ENCODE measurements at places on chromosomes 4 and X.

DNA sequence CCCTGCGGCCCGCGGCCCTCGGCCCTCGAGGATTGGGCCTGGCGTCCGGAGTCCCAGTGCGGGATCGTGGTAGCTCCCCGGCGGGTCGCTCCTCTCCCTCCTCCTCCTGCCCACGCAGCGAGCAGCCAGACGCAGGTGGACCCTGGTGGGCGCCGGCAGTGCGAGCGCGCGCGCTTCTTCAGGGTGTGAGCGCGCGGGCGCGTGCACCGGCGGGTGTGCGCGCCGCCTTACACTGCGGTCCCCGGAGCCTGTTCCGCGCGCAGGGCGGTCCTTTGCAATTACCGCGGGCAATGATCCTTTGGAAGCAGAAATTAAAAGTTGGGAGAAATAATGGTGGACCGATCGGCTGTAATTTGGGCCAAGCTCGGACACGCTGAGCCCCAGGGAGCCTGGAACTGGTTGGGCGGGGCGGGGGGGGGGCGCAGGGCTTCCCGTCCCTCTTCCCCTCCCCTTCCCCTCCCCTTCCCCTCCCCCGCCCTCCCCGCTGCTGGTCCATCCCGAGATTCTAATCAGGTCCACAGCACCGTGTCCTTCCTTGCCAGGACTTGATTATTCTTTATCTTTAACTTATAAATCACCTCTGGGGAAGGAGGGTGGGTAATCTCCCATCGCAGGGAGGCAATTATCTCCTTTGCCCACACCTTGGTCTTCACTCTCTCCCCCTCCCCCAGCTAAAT, 1.6 kb upstream of the NKX1-1 start:
- no peak for DNase-seq

DNA sequence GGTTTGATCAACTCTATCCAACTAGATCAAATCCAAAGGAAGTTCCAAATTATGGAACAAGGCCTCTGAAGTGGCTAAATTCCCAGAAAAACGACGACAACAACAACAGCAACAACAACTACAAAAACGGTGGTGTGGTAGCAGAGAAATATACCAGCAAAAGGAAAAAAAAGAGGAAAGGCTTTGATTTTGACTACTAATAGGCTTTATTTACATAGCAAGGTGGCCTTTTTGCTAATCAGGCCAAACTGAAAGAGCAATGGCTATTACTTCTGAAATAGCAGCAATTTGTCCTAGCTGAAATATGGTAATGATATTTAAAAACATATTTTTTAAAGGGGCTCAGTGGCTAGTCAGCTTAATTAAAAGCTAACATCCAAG, 40.8 kb upstream of the TMPRSS11E start:
- DNase-seq, result no peak

DNA sequence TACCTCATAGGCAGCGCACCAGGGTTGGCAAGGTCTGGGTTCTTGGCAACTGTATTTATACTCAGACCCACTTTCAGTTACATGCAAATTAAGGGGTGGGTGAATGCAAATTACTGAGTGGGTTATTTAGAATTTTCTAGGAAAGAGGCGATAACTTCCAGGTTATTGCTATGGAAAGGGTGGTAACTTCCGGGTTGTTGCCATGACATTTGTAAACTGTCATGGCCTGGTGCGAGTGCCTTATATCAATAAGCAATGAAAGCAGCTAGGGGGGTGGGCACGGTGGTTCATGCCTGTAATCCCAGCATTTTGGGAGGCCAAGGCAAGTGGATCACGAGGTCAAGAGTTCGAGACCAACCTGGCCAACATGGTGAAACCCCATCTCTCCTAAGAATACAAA, 57.5 kb upstream of the SLC7A3 start:
- no peak for DNase-seq

DNA sequence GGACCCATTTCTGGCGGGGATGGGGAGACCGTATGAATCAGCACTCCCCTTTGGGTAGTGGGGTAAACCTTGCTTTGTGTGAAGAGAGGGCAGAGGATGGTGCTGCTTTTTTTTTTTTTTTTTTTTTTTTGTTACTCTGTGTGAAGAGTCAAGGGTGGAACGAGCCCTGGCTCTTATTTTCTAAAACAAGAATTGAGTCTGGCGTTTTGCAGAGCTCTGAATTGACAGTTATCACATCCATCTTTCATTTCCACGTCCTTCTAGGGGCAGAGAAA, 1.2 kb downstream of the SLAIN2 start:
- DNase-seq, result no peak

GRCh38 chr4:13541176-13541604, 3.1 kb downstream of the NKX3-2 start:
- no peak for DNase-seq

DNA sequence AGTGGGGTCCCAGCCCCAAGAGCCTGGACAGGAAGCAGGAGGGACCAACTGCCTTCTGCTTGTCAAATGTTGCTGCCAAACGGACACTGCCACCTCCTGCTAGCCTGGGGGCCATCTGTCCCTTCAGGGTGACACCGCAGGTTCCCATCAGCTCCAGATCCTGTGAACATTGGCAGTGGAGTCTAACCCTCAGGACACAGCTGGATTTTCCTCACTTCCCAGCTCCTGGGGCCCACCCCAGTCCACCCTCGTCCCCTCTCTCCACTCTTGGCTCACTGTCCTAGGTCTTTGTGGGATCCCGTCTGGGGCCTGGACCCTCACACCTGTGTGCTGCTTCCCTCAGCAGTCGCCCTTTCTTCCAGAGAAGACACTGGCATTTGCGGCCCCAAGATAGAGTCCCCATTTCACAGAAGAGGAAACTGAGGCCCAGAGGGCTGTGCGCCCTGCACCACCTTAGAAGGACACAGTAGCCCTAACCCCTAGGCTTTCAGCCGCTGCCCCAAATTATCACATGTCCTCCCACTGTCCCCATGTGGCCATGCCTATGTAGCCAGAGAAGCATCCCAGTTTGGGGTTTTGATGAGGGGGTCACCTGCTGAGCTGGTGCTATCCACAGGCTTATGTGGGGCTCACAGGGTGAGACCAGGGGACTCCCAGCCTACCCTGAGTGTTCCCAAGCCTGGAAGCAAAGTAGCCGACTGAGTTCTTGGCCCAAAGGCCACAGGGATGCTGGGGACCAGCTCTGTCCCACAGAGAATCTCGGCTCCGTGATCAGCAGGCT, 20.1 kb downstream of the PPP2R2C start:
- no peak for DNase-seq

DNA sequence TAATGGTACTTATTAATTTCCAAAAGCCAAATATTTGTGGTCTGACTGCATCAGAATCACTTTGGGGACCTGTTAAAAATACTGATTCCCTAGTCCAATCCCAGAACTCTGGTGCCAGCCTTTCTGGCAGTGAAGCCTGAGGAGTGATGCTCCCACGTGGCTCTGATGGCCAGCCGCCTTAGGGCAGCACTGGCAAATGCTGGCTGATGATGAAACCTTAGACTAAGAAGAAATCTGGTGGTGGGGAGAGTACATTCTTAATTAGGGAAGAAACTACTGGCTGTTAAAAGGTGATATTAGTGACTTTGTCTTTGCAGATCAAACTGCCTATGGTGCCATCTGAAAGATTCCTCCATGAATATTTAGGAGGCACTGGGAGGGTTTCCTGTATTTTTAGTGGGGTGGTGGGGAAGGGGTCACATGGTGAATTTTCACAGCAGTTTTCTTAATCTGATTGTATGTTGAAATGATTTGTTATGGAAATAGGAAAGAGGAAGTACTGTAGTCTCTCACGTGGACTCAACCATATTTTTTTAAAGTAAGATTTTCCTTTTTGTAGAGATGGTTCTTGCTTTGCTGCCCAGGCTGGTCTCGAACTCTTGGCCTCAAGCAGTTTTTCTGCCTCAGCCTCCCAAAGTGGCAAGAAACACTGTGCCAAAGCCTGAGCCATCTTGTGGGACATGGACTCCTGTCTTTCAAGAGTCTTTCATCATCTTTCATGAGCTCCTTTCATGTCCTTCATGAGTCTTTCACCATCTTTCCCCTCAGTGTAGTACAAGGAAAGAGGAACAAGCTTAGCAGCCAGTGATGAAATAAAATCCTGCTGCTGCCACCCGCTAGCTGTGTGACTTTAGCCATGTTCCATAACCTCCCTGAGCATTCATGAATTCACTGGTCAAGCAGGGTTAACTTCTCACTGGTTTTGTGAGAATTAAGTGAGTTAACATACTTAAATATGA, 90.8 kb downstream of the ZNF330 start:
- DNase-seq, result no peak

DNA sequence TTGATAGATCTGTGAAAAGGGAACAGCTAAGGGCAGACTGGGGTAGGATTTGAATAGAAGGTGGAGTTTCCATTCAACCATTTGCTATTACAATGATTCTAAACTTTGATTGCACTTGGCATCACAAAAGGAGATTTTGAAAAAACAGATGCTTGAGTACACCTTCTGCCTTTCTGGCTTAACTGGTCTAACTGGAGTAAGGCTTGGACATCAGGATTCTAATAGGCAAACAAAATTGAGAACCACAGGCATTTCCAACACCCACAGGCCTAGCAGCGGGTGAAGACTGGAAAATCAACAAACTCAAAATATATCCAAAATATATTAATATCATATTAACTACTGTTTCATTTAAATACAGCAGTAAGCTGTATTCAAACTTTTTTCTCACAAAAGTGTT, 1.9 kb upstream of the VEGFC start:
- no peak for DNase-seq

DNA sequence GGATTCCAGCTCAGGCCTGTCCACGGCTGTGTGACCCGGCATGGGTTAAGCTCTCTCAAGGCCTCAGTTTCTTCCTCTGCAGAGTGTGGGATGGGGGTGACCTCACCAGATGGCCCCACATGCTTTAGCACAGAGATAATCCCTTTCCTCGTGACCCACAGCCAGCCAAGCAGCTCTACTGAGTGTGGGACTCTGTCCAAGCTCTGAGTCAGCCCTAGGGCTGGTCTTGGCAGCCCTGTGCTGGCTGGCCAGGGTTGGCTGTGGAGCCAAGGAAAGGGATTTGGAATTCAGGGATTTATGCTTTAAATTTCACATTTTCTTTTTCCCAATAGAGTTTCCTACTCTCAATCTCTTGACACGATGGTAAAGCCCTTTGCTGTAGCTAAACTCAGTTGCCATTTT, 19.7 kb upstream of the SPON2 start:
- DNase-seq, result peak; percentile 88

- DNase-seq, result no peak
These were observed 61.6 kb upstream of the PRPS1 start for GRCh38 chrX:107566604-107567262.

DNA sequence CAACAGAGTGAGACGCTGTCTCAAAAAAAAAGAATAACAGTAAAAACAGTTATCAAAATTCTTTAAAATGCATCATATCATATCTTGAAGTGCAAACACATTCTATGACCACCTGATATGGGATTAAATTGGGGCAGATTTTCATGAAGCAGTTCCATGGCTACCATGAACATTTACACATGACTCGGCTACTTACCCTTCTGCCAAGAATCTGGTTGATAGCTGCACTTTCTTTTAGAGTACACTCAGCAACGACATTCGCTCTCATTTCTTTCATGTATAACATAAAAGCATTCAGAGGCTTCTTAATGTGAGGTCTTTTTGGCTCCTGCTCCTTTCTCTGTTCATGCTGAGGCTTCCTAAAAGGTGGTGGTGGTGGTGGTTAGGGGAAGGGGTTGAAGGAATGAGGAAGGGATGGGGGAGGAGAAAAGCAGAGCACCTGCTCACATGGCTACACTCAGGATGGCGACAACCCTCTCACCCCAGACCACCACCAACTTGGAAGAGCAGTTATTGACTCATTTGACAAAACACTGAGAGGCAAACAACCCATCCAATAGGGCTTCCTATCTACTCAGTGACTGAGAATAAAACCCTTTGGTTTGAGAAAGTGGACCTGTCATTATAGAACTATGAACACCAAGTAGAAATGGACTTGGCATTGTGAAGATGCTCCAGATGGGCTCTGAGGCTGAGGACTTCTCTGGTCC, 88.5 kb downstream of the HADH start:
- no peak for DNase-seq

GRCh38 chr4:40055863-40056715, 561 bp upstream of the N4BP2 start:
- peak; percentile 65 for DNase-seq

GRCh38 chr4:699816-700580, 5.6 kb upstream of the PCGF3 start:
- DNase-seq, result no peak

GRCh38 chrX:124346117-124346876, at the start of gene SH2D1A:
TSS of gene SH2D1A (plus strand) at chrX:124346563. CDS start at chrX:124346643, 80 bp downstream.
- no peak for DNase-seq

DNA sequence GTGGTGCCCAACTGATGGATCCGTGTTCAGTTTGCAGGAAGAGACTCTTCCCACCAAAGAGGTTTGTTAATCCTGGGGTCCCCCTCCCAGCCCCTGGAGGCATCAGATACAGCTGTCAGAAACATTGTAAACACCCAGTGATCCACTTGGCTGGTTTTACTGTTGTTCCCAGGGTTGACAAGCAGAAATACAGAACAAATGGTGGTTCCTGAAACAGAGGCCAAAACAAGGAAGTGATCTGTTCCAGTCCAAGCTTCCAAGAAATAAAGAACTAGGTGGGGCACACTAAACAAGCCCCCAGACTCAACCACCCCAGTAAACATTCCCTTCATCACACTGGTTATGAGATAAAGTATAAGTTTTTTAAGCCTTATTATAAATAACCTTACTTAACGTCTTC, 1.4 kb downstream of the TMLHE start:
- DNase-seq, result no peak

DNA sequence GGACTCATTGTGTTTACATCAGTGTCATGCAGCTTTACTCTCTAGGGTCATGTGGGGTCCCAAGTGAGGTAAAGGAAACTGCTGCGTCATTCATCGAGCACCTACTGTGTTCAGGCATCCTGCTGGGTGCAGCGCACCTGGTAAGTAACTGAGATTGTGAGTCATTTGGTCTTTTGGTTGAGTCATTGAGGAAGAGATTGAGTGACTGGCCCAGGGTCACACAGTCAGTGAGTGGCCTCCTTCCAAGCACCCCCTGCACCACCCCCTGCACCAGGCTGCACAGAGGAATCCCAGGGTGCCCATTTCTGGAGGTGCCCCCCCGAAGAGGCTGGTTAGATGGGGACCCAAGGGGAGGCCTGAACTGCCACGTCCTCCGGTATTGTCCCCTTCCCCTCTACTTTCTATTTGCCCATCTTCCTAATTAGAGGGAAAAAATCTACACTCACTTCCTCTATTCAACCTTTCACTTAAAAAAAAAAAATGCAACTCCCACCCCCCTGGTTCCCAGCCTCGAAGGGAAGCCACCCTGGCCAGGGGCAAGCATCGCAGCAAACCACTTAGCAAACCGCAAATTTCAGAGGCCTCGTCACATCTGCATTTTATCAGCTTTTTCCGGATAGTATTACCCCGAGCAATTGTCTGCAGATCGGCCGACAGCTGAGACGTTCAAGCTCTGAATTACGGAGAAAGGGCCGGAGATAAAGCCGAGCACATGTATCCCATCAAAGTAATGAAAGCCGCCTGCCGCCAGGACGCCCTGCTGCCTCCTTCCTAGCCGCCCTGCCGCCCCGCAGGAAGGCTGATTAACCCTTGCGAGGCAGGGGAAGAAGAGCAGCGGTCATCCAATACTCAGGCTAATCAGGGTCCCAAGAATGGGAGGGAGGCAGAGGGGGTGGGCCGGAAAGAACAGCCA, 96.3 kb upstream of the MSX1 start:
- peak; percentile 83 for DNase-seq

Measured in fibroblast of skin of left biceps (primary cell).